ENCODE measurements at places on chromosomes 1 and 21. TPM values are rescaled to one million over a fixed set of nuclear protein-coding genes. Genes with fewer than 3 reads are reported as not detected.

Gene HPCAL4
- total RNA-seq: 0.17 TPM

Gene CD34
- total RNA-seq: 38.9 TPM

Gene EPHA10
- 0.93 TPM for total RNA-seq

Gene NRIP1
- 26.1 TPM for total RNA-seq

Gene CACHD1
- 20.1 TPM for total RNA-seq

Gene DMRTA2
- not detected for total RNA-seq

Gene NKAIN1
- not detected for total RNA-seq

All from gastroesophageal sphincter (tissue), 4 donors.